ENCODE measurements at places on chromosomes 11 and 22.

GRCh38 chr11:113373306-113373705 is 14.3 kb upstream of the ANKK1 start:
- no peak for DNase-seq

DNA sequence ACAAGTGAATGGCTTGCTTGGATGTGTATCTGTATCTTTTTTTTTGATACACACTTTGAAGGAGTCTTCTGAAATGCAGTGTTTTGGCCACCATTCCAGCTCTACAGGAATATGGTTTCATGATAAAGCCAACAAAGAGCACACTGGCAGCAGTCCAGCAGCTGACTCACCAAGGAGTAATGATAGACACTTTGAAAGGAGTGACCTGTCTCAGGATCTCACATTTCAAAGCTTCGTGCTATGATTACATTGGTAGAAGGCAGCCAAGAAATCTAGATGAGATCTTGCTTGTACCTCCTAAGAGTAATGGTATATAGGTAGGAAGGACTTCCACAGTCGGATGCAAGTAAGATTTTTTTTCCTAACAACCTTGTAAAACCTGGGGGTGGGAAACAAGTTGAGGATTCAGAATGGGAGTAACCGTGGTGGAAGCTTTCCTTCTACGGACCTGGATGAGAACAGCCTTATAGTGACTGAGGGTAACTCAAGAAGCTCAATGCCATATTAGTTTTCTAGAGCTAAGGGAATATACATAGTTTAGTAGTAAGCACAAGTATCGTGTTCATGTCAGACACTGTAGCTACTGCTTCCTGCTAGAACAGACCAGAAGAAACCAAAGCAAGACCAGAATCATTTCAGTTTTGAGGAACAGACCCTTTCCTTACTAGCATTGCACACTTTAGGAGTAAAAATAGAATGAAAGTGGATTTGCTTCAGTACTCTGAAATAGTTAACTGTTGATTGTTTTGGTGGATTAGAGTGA is 25.0 kb downstream of the MTMR3 start:
- DNase-seq, result peak; percentile 91

DNA sequence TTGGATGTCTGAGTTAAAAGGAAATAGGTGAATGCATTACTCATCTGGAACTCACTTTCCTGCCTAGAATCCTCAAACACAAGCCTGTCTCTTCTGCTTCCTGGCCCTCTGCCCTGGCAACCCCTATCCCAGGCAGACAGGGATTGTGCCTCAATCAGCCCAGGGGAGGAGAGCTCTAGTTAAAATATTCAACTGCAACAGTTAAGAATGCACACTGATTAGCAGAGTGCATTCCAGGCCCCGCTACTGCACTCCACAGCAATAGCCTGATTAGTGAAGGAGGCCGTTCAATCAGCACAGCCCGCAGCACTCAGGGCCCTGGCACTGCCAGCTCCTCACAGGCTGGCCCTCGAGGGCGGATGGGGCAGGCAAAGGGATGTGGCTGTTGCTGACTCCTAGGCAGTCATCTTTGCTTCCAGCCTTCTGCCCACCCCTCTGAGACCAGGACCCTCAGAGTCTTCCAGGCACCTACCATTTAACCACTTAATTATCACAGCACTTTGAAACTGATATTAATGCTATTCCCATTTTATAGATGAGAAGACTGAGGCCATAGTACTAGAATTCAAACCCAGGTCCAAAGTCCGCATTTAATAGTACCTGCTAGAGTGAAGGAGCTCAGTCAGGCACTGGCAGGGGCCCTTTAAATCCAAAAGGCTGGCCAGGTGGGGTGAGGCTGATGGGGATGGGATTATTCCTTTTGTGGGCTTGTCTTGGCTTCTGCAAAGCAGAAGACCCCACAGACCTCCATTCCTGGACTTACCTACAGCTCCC is 435.3 kb downstream of the SOX6 start:
- no peak for DNase-seq

- DNase-seq, result no peak
Observed at GRCh38 chr11:825366-826226, 2.1 kb upstream of the CRACR2B start.

DNA sequence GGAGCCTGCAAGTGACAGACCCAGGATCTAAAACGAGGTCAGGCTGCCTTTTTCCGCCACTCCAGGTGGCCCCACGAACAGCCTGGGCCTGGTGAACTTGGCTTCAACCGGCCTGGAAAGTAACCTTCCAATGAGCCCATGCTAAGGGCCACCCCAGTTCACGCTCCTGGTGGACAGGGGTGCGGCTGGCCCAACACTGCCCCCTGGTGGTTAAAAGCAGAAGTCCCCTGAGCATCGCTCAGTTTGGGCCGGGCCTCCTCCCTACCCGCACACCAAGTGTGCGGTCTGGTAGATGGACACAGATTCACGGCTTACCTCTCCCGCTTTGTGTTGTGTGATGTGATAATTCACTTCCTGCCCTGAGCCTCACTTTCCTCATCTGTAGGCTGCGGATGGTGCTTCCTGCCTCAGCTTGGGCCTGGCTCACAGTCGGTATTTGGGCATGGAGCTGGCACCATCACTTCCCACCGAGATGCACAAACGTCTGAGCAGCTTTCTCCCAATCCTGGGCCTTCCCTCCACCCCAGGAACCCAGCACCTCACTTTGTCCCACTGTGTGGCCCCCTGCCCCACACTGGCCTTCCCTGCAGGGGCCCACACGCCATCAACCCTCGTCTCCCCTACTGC is 13.7 kb upstream of the SEC14L3 start:
- DNase-seq, result peak; percentile 53

- no peak for DNase-seq
Observed at GRCh38 chr11:96257972-96258934, 84.7 kb downstream of the MAML2 start.

DNA sequence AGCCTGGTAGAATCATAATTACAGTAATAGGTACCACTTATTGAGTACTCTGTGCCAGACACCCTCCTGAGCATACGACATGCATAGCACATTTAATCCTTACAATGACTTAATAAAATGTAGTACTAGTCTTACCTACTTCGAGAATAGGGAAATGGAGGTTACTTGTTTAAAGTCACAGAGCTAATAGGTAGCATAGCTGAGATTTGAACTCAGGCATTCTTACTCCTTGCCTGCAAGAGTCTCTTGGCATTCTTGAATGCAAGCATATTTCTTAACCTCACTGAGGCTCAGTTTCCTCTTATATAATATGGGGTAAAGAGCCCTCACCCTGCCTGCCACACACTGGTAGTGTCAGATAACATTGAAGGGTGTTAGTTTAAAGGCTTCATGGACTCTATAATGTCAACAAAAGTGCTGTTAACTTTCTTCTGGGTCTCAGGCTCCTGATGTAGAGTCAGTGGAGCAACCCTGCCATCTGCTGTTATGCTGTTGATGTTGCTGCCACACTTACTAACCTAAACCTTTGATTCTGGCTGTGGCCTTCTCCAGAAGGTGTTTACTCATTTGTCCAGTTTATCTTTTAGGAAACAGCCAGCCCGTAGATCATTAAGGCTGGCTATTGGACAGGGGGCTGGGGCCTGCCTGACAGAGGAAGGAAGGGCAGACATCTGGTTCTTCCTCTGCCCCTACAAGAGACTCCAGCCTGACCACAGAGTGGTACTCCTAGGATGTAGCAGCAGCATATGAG is 18.9 kb downstream of the LIMK2 start:
- DNase-seq, result peak; percentile 74

DNA sequence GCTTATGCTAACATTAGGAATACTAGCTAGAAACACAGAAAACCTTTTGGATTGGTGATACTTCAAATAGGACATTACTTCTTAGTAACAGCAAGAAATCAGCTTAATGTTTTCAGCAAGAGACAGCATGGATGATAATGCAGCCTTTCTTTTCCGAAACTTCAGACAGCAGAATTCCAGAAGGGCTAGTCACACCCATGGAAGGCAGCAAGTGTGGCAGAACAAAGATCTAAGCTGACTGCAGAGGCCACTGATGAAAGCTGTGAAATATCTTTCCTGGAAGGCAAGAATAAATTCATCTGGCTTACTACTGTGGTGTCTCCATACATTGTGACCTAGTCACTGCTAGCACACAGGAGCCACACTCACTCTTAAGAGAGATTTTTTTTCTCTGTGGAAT is 100.3 kb downstream of the CCDC83 start:
- DNase-seq, result no peak

GRCh38 chr11:47914743-47915142 is 65.6 kb upstream of the PTPRJ start:
- DNase-seq, result no peak

DNA sequence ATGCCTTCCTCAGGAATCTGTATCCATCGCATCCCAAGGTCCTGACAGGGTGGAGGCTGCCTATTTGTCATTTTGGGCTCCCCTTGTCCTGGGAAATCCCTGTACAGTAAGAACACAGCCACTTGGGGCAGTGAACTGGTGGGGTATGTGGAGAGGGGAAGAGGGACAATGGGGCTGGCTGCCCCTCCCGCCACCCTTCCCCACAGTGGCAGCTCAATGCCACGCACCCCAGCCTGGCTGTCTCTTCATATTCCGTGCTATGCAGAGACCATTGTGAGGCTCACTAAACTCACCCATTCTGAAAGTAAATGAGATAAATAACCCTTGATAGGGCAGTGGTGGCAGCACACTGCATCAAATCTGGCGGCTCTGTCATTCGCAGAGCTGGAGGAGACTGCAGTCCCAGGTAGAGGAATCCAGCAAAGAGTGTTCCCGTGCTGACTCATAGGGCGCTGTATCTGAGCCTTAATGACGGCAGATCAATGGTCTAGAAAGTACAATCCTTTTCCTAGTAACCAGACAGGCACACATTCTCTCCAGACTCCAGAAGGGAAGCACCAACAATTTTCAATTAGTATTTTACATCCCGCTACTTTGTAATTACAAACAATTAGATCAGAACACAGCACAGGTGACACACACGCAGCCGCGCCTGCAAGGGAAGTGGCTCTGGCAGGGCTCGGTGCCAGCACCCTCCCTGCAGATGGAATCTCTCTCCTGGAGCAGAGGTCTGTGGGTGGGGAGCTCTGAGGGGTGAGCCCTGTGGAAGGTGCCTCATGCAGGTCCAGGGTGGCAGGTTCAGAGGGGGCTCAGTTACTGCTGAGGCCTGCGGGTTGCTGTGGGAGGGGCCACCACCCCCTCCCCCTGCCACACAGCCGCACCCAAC is 167.9 kb upstream of the B3GAT1 start:
- no peak for DNase-seq

DNA sequence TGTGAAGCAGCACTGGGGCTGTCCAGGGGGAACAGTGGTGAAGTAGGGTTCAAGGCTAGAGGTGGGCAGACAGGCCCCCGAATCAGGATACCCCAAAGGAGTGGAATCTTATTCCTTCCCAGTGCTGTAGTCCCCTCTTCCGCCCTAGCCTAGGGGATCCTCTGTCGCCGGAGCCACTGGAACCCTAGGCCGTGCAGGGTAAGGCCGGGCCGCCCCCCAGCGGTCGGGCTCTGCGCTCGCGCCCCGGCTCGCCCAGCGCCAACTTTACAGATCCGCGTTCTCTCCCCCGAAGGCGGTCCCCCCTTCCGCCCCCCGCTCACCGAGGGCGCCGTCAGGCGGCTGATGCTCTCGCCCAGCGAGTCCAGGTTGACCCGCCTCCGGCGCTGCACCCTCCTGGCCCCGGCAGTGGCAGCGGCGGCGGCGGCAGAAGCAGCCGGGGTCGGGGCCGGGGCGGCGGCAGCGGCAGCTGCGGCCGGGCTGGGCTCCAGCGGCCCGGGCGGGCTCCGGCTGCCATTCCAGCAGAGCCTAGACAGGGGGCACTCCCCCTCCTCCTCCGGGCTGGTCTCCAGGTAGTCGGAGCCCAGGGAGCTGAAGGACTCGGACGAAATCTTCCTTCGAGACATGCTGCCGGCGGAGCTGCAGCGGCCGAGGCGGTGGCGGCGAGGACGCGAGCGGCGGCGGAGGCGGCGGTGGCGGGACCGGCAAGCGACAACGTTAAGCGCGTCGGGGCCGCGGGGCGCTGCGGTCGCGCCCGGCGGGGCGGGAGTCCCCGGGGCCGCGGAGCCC is 650 bp downstream of the GUCY1A2 start:
- DNase-seq, result peak; percentile 27

GRCh38 chr11:60931917-60932316 is 7.7 kb downstream of the TMEM132A start:
- DNase-seq, result no peak

GRCh38 chr11:128525411-128526243 is 61.7 kb downstream of the ETS1 start:
- no peak for DNase-seq

- DNase-seq, result peak; percentile 58
Observed at GRCh38 chr11:118928870-118929500, 3.3 kb upstream of the BCL9L start.

GRCh38 chr11:102733232-102733875 is 8.6 kb upstream of the MMP8 start:
- peak; percentile 30 for DNase-seq

GRCh38 chr11:100823360-100823759 is 136.3 kb downstream of the ARHGAP42 start:
- DNase-seq, result no peak

DNA sequence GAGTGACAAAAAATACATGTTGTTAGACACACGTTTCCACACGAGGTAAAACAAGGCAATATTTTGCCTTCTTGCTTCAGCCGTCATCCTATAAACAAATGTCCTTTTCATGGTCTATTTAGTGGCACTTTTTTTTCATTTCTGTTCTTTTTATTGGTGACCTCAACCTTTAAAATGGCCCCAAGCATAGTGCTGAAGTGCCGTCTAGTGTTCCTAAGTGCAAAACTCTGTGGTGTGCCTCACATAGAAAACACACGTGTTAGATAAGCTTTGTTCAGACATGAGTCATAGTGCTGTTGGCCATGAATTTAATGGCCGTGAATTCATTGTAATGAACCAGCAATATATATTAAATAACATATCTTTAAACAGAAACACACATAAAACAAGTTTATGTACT is 15.6 kb downstream of the OVCH2 start:
- DNase-seq, result no peak

DNA sequence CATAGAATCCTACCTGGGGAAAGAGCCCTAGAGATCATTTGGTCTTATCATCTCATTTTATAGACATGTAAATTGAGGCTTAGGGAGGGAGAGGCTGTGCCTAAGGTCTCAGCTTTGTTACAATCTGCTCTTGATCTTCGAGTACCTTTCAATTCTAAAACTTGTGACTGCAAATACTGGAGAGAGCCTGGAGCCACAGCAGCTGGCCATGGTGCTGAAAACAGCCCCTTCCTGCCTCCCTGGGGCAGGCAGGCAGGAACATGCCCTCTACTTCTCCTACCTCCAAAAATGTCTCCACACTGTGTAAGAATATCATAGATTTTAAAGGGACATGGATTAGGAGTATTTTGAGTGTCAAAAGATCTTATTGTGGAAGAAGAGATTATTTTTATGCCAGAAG is 52.2 kb downstream of the C22orf42 start:
- DNase-seq, result no peak

DNA sequence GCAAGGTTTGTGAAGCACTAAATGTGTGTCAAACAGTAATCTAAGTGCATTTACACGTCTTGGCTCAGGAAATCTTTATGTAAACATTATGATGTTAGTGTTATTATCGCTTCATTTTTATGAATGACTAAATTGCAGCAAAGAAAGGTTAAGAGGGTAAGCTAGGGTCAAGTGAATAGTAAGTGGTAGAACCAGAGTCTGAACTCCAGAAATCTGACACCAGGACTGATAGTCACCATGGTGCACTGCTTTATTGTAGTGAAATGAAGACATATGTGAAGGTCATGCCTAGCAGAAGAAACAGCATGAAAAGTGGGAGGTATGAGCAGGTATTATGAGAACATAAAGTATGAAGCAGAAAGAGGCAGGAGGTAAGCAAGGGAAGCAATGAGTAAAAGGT is 368.7 kb upstream of the TENM4 start:
- no peak for DNase-seq

GRCh38 chr22:42217752-42218280 is 52.6 kb downstream of the TCF20 start:
- no peak for DNase-seq
